ENCODE measurements at places on chromosomes 2 and 18. TPM values are rescaled to one million over a fixed set of nuclear protein-coding genes. Genes with fewer than 3 reads are reported as not detected.

Gene CAD
- total RNA-seq: 27.1 TPM

Gene NR4A2
- total RNA-seq: 3.5 TPM

Gene UGT1A1
- not detected for total RNA-seq

- DNase-seq: no peak
- no peak overlapping the region for H3K27ac ChIP-seq
- H3K36me3 ChIP-seq: no peaks in the 10 kb centered on the region
- H3K4me3 ChIP-seq: no peak overlapping the region
These were observed 372.0 kb downstream of the ARHGAP15 start for GRCh38 chr2:143501106-143501676.

DNA sequence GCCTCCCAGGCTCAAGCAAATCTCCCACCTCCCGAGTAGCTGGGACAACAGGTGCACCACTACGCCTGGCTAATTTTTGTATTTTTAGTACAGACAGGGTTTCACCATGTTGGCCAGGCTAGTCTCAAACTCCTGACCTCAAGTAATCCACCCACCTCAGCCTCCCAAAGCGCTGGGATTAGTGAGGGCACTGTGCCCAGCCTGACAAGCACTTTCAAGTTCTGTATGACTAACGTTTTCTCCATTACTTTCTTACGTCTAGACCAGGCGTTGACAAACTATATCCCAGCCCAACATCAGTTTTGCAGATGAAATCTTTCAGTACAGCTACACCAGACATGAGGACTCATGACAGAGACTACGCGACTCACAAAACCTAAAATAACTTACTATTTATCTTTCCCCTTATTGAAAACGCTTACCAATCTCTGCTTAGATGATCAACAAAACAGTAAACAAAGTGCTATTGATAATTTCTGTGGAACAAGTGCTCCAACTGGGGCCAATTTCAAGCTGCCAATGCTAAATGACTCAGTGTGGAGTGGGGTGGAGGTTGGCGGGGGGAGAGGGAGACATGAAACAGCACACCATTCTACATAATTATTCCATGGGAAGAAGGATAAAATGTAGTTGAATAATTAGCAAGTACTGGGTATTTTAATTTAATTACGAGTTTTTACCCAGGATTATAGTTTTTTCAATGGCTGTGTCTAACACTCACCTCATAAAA is 59.1 kb downstream of the SAP130 start:
- peaks cover 53% of the 10 kb centered on the region for H3K36me3 ChIP-seq
- no peaks in the 10 kb centered on the region for H3K4me1 ChIP-seq
- H3K27me3 ChIP-seq: no peaks in the 10 kb centered on the region
- no peak for DNase-seq

DNA sequence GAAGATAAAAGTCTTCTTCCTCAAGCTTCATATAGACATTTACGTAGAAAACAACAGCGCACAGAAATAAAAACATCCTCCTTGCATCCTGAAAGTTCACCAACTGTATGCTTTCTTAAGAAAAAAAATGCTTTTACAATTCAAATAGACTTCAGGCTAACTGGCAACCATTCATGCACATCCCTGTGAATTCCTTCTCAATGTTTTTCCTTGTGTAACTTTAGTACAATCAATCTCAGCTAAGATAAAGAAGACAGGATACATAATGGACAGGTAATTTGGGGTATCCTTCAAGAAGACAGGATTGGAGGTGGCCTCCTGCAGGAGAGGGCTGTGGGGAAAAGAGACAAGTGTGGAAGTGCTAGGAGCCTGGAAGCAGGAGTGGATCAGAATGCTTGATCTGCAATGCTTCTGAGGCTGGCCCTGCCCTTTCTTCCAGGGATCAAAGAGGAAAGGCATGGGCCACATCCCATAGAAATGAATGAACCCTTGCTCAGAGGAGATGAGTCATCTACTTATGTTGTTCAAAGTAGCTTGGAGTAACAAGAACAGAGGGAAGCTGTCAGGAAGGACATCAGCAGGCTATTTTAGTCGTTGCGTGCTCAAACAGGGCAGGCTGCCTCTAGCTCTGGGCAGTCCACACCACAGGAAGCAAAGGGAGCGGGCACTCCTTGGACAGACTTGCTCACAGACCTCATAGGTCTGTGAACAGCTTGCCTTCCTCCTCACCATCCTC is 126.6 kb downstream of the TMEM131 start:
- no peak for DNase-seq
- H3K4me3 ChIP-seq: no peak overlapping the region
- H3K4me1 ChIP-seq: peaks cover 26% of the 10 kb centered on the region
- H3K36me3 ChIP-seq: no peaks in the 10 kb centered on the region
- no peaks in the 10 kb centered on the region for H3K27me3 ChIP-seq
- H3K27ac ChIP-seq: no peak overlapping the region

DNA sequence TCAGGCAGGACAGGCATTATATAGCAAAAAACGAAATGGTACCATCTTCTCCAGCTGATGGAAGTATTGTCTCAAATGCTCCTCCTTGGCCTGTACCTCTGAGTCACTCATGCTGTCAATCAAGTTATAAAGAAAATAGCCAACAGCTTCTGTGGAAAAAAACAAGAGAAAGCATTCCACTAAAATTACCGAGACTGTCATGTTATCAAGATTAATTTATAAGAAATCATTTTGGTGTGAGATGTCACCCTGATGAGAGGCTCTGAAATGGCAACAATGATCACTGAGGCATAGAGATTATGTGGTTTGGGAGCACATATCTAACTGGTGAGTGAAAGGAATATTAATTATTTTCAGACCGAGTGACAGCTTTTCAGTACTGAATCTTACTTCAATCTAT is 47.4 kb downstream of the LRPPRC start:
- no peaks in the 10 kb centered on the region for H3K27me3 ChIP-seq
- H3K36me3 ChIP-seq: peaks cover 89% of the 10 kb centered on the region
- H3K27ac ChIP-seq: no peak overlapping the region
- no peaks in the 10 kb centered on the region for H3K4me1 ChIP-seq
- H3K4me3 ChIP-seq: no peak overlapping the region
- no peak for DNase-seq

DNA sequence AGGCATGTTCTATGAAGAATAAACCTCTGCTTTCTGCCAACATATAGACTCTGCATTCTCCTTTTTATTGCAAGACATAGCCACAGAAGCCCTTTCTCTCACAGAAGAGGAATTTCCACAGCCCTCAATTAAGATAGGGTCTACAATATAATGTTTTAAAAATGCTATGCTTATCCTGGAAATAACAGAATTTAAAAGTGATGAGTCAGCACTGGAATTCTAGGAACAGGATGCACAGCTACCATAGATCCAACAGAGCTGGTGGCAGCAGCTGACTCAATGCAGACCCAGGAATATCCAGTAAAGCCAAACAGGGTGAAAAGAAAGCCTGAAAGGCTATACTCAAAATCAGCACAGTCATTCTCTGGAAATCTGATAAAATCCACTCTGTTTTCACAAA is 866.9 kb downstream of the TRIB2 start:
- no peaks in the 10 kb centered on the region for H3K36me3 ChIP-seq
- DNase-seq: no peak
- H3K27me3 ChIP-seq: no peaks in the 10 kb centered on the region
- no peak overlapping the region for H3K4me3 ChIP-seq
- H3K27ac ChIP-seq: no peak overlapping the region

DNA sequence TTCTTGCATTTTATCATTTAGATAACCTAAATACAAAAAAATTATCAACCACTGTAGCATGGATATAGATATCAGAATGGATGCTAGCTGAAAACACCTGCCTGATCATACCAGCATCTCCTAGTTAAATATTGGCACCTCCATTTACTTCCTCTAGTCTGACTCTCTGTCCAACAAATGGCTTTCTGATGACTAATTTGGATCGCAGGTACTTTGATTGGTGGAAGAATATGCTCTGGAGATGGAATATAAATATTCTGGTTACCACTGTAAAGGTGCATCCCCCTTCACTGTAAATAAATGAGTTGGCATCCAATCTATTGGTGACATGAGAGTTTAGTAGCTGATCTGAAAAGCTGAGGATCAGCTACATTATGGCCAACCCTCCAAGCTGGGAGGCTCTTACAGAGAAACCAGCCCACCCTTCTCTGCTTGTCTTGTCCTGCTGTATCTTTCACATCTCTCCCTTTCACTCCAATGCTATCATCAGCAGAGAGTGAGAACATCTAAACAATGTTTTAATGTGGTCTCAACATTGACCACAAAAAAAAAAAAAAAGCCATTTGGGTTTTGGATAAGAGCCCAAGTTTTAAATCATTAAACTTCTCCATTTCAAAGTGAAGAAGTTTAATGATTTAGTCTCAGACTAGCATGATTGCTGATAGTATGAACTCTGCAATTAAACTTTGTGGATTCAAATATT is 90.5 kb downstream of the PMAIP1 start:
- H3K4me1 ChIP-seq: no peaks in the 10 kb centered on the region
- H3K27ac ChIP-seq: no peak overlapping the region
- H3K4me3 ChIP-seq: no peak overlapping the region
- H3K27me3 ChIP-seq: peaks cover 4% of the 10 kb centered on the region
- H3K36me3 ChIP-seq: no peaks in the 10 kb centered on the region

DNA sequence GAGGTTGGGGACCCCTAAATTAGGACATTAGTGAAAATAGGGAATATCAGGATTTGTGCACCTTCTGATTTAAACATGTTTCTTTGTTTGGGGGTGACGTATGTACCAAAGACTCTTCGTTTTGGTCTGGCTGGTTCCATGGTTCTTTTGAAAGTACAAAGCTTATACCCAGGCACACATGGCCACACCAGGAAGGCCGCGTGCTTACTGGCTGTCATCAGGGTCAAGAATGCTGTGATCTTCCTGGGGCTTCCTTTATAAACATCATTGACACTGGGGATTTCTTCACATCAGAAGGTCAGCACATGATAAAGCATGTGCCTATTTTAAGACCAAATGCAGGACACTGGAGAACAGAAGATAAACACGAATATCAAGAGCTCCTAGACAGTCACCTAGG is 230.6 kb upstream of the ID2 start:
- no peak overlapping the region for H3K27ac ChIP-seq
- H3K36me3 ChIP-seq: no peaks in the 10 kb centered on the region
- no peak overlapping the region for H3K4me3 ChIP-seq
- H3K4me1 ChIP-seq: peaks cover 6% of the 10 kb centered on the region

GRCh38 chr2:151655663-151656398 is 78.4 kb downstream of the NEB start:
- H3K27me3 ChIP-seq: no peaks in the 10 kb centered on the region
- no peak overlapping the region for H3K4me3 ChIP-seq
- H3K36me3 ChIP-seq: no peaks in the 10 kb centered on the region
- no peaks in the 10 kb centered on the region for H3K4me1 ChIP-seq

All from upper lobe of right lung (tissue), 1 donor.